Activated CD4-positive, alpha-beta memory T cell treated with anti-CD3 and anti-CD28 coated beads for 36 hours (primary cell): ENCODE measurements at places on chromosomes 5 and 9.

DNA sequence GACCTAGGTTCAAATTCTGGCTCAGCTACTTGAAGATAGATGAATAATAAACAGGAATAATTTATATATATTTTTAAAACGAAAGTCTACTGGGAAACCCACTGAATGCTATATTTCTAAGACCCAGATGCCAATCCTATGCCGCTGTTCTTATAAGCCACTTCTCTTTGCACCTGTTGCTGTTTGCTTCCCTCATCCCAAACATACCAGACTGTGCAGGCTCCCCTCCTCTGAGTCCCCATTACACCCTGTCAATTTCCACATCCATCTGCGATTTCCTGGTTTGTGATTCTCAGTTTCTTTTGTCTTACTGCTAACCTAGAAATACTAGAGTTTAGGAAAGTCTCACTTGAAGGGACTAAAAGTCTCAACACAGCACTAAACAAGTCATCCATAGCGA, 92.8 kb upstream of the CAST start:
- no peak for DNase-seq

GRCh38 chr9:18362166-18362565, 111.8 kb upstream of the ADAMTSL1 start:
- DNase-seq, result no peak

DNA sequence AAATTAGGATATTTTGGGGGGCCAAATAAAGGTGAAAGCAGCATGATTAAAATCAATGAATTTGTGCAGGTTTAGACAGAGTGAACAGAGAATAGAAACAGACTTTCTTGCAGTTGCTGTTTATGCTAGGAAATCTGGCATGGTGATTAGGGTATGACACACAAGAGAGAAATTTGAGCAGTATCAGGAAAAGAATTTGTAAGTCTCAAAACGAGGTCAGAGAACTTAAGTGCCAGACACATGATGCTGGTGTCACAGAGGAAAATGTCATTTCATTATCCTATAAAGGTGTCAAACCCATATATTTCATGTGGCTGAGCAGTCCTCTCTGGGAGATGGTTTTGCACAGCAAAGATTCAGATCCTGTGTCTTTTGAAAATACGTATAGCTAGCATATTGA, 15.7 kb downstream of the LVRN start:
- no peak for DNase-seq

- DNase-seq, result no peak
These were observed 124.5 kb upstream of the SMIM23 start for GRCh38 chr5:171661143-171661542.

DNA sequence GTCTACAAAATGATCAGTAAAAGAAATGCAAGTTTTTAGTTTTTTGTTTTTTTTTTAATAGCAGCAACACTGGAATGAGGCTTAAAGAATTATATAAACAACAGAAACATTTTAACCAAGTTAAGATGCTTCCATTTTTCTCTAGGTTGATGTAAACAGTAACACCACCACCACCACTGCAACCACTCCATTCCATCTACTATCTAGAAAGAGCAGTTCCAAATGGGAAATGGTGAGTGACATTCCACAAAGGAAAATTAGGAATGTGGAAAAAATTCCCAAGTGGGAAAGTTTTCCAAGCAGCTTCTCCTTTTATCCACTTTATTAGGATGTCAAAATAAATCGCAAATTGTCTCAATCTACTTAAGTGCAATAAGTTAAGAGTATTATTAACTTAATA, 32.6 kb downstream of the SLC38A9 start:
- DNase-seq, result no peak

DNA sequence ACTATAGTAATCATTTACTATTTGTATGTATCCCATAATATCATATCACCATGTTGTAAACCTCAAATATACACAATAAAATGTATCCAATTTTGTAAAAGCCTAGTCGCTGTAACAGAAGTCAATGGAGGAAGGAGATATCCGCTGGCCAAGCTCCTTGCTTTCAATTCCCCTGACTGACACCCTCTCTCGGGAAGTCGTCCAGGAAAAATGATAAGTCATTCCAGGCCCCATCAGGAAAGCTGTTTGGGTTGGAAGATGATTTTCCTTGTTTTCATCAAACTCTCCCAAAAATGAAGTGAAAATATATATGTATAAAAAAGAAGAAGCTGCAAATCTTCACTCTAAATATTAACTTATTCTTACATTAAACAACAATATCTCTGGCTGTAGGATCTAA, 52.2 kb upstream of the GABRB2 start:
- DNase-seq, result no peak

GRCh38 chr9:116383133-116383532, 229.5 kb downstream of the PAPPA start:
- DNase-seq, result no peak

- no peak for DNase-seq
These were observed 94.9 kb upstream of the PLPPR1 start for GRCh38 chr9:100933656-100934055.

DNA sequence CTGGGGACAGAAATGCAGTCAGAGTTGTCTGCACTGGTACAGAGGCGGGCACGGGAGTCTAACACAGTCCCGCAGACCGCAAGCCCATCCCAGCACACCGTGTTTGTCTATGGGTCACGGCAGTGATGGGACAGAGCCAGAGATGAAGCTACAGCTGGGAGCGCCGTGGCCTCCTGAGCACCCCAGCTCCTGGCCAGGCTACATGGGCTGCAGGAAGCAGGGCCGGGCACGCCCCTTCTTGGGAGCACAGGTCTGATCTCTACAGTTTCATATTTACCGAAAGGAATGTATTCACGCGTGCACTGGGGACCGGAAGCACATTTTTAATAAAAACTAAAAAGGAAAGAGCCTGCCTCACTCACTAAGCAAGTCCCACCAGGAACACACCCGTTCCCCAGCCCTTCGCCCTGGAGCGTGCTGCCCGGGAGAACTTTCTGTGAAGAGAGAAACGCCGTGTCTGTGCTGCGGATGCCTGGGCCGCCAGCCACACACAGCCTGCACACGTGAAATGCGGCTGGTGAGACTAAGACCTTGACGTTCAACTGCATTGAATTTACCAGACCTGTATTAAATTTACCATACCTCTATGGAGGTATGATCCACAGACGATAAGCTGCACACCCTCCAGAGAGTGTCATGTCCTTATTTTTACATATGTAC, 81.1 kb downstream of the VAV2 start:
- DNase-seq, result no peak

GRCh38 chr5:95600557-95600956, 19.3 kb upstream of the GPR150 start:
- no peak for DNase-seq

GRCh38 chr5:62029303-62029702, 276.7 kb upstream of the KIF2A start:
- no peak for DNase-seq
